ENCODE measurements at places on chromosomes 2 and 18.

DNA sequence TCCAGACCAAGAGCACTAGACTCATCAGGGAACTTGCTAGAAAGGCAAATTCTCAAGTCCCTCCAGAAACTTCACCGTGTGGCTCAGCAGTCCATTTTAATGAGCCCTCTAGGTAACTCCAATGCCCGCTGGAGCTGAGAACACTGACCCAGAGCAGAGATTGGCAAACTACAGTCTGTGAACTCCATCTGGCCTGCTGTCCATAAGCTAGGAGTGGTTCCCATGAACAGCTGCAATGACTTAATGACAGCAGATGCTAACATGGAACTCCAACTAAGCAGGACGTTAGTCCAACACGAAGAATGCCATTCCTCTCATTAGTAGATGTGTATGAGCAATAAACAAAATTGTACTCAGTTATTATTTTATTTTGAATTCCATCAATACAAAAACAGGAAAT is 371.9 kb downstream of the STK39 start:
- DNase-seq, result no peak

- no peak for DNase-seq
Measured at GRCh38 chr2:200677721-200678532, 92.1 kb downstream of the AOX1 start.

DNA sequence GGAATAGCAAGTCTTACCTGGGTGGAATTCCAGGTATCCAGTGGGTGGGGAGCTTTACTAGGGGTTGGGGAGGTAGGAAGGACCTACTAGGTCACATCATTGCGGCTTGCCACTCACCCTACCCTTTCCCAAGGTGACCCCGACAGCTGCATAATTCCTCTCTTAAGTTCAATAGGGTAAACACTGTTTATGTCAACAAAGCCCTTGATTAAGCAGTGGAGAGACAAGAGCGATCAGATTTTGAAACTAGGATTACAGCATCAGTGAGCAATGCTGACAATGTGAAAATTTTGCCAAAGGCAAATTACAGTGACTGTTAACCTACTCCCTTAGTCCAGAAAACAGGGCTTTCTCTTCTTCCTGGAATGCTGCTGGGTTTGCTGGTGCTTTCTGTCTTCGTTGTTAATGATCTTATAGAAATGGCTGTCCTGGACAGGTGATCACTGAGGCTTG is 14.5 kb downstream of the SLC19A3 start:
- DNase-seq, result no peak

- no peak for DNase-seq
Measured at GRCh38 chr2:99598441-99598840, 108.6 kb upstream of the REV1 start.

DNA sequence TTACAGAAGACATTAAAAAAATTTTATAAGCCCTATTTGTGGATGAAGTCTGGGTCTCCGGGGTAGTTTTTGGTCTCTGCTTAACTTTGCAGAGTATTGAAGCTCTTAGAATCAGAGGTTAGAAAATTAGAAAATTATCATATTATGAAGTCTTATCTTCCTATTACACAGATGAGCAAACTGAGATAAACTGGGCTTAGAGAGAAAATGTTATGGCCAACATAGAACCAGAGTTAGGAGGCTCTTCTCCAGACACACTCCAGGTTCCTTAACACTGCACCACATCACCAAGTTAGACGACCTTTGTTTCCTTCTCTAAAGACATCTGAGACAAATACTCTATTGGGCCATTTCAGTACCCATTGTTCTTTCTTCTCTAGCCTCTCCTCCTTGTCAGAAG is 36.7 kb upstream of the NEB start:
- DNase-seq, result no peak

GRCh38 chr18:43656547-43656946 is 379.3 kb upstream of the SYT4 start:
- no peak for DNase-seq

DNA sequence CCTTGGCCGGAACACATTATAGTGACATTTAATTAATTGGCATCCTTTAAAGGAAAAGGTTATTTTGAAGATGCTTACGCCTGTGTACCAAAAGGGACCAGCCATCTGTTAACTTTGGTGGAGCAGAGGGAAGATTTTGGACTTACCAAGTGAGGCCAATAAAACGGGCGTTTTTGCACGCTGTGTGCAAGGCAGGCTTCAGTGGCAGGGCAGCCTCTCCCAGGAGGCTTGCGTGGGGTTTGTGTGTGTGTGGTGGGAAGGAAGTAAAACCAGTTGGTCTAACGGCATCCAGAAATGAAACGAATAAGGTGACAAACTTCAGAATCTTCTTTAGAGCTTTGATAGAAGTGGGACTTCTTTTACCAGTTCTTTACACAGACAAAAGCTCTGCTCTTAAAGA is 191.7 kb downstream of the PRKCE start:
- no peak for DNase-seq

- no peak for DNase-seq
Measured at GRCh38 chr2:176152350-176153181, 1.2 kb downstream of the HOXD4 start.

- DNase-seq, result no peak
Measured at GRCh38 chr18:57925706-57926105, 118.3 kb upstream of the NEDD4L start.

DNA sequence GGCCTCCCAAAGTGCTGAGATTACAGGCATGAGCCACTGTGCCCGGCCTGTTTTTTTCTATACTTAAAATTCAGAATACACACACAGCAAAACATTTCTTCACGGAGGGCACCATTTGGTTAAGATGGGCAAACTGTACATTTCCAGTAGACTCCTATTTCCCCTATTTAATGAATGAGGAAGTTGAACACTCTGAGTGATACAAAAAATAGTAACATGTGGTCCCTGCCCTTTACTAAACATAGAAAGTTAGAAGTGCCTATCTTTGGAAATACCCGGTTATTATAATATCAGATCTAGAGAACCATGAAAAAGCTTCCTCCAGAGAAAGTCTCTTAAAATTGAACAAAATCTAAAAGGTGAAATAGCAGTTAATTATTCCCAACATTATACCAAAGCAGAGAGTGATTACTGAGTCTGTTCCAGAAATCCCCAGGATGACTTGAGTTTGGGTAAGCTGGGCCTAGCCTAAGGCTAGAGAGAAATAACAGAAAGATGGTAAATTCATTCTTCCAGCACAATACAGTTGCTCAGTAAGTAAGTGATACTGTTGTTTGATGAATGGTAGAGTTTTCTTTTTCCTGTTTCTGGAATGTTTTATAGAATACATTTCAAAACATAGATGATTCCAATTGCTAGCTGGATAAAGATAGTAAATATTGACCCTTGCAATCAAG is 23.3 kb upstream of the RMC1 start:
- no peak for DNase-seq

- DNase-seq, result no peak
Measured at GRCh38 chr18:66534110-66534509, 69.8 kb downstream of the CDH19 start.

DNA sequence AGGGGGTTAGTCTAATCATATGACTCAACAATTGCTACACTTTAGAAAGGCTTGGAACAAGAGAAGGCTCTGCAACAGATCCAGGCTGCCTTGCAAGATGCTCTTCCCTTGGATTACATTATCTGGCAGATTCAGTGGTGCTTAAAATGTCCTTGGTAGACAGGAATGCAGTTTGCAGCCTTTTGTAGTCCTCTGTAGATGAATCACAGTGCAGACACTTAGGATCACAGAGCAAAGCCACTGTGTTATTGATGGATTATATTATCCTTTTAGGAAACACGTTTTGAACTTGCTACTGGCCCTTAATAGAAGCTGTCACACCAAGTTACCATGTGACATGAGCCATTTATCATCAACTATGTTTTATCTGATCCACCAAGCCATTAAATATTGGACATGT is 152.2 kb downstream of the CBLN2 start:
- DNase-seq, result no peak

- no peak for DNase-seq
Measured at GRCh38 chr2:22694856-22695255, 690.1 kb upstream of the KLHL29 start.

GRCh38 chr2:208620487-208620978 is 213.9 kb downstream of the PTH2R start:
- no peak for DNase-seq
